ENCODE measurements at places on chromosomes 3 and 15.

DNA sequence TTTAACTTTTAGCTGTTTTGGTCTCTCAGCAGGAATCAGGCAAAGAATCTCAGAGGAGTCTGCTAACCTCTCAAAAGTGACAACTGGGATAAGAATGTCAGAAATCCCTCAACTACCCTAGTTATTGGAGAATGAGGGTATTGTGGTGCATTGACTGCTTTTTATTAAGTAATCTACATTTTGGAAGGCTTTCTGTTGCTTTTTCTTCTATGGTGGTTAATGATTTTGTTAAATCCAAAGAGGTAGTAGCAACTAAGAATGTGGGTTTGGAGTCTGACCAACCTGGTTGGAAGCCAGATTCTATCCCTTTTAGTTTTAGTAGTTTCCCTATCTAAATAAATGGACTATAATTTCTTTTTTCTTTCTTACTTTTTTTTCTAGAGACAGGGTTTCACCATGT, 94.7 kb upstream of the RNF7 start:
- no peak for DNase-seq

DNA sequence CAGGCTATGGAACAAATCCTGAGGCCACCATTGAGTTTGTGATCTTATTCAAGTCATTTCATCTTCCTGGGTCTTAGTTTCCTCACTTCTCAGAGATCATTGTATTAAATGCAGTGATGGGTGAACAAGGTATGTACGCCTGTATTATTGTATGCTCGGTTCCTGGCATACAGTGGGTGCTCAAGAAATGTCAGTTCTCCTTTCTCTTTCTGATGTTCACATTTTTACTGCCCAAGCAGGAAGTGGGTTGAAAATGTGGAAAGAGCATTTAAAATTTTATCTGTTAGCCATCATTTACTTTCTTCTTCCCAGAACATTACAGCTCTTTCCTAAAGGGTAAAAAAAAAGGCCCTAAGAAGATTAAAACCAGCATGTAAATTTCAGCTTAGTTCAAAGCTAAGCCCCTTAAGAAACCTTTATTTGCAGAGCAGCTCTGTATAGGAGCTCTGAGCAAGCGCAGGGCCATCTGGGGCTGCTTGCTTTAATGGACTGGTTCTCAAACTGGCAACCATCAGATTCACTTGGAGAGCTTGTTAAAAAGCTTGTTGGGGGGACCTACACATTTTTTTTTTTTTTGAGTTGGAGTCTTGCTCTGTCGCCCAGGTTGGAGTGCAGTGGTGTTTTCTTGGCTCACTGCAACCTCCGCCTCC, 179.4 kb downstream of the CHST2 start:
- DNase-seq = no peak

- DNase-seq = no peak
Observed at GRCh38 chr3:135992072-135992471, 26.5 kb downstream of the PPP2R3A start.

DNA sequence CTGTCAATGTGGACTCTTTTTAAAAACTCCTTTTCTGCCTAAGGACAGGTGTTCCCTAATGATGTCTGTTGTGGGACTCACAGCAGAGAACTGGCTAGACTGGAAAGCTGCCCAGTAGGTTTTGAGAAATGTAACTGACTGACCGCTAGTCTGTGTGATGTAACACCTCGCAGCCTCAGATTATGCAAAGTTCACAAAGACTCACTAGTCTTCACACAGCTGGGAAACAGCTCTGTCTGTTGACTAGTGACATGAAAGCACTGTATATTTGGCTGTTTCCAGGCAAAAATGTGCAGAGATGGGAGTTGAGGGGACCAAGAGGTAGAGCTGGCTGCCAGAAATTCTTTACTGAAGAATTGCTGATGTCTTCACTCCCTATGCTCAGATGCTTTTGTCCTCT, 10.3 kb downstream of the PDZRN3 start:
- no peak for DNase-seq

GRCh38 chr3:195149292-195150030, 121.5 kb downstream of the XXYLT1 start:
- no peak for DNase-seq

- DNase-seq = no peak
Observed at GRCh38 chr15:70762469-70763119, 764 bp downstream of the UACA start.

GRCh38 chr3:42174679-42175385, 83.7 kb downstream of the TRAK1 start:
- DNase-seq = no peak

DNA sequence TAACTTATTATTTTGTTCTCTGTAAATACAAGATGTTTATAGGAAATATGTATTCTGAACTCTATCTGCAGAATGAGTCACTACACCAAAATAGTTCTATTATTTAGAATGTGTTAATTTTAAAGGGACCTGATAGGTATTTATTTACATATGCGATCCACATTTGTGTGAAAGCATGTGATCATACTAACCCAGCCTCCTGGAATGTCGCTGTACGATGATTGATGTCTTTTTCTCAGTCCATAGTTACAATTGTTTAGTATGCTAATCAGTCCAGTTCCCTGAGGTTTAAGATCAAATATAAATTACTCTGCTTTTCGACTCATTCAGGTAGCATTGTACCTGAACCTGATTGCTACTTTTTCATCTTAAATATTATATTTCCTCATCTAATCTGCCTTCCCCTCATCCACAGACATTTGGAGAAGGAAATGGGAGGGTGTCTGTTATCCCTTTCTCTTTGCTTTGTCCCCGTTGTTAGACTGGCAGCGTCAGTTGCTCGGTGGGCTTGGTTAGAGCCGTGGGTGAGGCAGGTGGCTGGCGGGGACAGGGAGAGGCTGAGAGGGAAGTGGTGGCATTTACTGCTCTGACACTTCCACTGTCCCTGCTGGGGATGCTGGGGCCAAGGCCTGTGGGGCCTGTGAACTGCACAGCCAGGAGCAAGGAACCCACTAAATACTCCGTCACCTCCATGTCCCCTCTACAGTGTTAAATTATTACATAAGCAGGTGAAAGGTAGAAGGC, 27.8 kb upstream of the NR2E3 start:
- DNase-seq = no peak

DNA sequence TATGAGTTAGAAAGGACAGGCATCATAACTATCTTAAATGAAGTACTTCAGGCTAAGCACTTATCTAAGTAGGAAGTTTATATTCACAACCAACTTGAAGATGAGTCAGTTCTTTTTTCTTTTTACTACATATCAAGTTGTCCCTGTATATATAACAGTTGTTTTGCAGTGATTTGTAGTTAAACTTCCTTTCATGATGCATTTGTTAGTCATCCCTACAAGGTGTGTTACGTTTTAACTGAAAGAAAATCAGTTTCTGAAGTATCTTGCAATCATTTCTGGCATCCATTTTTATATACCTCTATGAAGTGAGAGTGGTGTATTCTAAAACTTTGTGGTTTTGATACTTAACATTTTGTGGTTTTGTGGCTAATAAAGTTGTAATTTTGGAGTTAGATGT, 46.1 kb downstream of the ZFAND6 start:
- DNase-seq = no peak

- no peak for DNase-seq
Observed at GRCh38 chr15:40103864-40104271, 4.8 kb downstream of the BMF start.

- DNase-seq = no peak
Observed at GRCh38 chr15:27774638-27775037, 324.5 kb downstream of the OCA2 start.

DNA sequence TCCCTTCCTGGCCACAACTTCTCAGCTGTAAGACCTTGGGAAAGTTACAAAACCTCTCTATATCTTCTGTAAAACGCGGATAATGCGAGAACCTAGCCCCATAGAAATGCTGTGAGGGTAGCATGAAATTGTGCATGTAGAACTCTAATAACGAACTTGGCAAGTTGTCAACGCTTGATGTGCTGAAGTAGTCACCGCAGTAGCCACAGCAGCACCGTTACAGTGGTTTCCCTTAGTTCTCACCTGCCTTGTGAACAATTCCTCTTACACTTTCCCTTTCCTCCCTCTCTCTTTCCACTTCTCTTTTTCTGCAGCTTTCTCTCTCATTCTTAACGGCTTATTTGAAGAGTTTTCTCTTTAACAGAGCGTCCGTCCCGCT, 447 bp upstream of the SHQ1 start:
- no peak for DNase-seq

GRCh38 chr3:183954875-183955274, 62.8 kb downstream of the ABCC5 start:
- DNase-seq = no peak

DNA sequence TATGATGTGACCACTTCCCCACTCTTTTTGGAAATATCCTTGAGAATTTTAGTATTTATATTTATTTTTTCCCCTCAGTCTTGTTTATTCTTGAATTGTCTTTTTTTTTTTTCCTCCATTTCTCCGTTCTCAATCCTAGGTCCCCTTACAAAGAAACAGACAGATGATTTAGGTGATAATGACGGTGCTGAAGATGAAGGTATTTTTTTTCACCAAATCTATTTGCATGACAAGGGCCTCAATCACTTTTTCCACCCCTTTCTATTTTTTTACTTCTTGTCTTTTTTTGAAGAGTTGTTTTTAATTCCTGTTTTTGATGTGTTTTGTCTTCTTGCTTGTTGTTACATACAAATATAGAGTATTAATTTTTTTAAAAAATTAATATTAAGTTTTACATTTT, 402.6 kb downstream of the NLGN1 start:
- DNase-seq = no peak

- no peak for DNase-seq
Observed at GRCh38 chr3:59565125-59565524, 515.3 kb upstream of the CFAP20DC start.

GRCh38 chr3:5014391-5014790, 35.2 kb downstream of the BHLHE40 start:
- DNase-seq = no peak

DNA sequence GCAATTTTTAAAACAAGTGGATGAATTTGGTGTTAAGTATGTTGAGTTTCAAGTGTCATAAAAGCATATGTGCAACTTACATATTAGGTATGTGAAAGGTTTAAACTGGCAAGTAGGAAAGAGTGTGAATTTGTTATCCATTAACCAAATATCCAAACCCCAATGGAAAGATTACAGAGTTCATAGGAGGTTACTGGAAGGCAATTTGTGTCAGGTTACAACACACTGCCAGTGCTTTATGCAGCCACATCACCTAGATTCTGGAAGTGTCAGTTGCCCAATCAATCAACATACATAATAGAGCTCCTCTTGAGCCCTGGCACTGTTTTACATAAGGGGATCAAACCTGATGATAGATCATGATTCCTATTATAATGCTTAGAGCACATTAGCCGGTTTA, 261.0 kb downstream of the ROBO1 start:
- no peak for DNase-seq

DNA sequence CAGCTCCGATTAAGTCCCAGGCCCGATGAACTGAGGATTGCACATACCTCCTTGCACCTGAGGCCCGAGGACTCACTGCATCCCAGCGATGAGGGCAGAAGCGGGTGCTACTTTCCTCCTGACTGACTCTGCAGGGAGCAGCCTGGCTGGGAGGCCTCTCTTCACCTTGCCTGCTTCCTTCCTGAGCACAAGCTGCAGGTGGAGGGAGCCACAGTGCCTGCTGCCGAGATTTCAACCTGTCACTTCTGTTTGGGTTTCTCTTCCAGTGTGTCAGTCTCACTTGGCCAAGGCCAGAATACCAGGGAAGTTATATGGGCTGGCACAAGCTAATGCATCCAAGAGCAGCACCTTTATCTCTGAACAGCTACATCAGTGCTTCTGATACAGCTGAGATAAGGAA, 185.4 kb downstream of the NTRK3 start:
- no peak for DNase-seq

Data from stimulated activated CD4-positive, alpha-beta T cell treated with anti-CD3 and anti-CD28 coated beads, Interleukin-4, amount 100 ng/mL, for 48 hours (primary cell).